ENCODE measurements at places on chromosomes 3 and 15.

DNA sequence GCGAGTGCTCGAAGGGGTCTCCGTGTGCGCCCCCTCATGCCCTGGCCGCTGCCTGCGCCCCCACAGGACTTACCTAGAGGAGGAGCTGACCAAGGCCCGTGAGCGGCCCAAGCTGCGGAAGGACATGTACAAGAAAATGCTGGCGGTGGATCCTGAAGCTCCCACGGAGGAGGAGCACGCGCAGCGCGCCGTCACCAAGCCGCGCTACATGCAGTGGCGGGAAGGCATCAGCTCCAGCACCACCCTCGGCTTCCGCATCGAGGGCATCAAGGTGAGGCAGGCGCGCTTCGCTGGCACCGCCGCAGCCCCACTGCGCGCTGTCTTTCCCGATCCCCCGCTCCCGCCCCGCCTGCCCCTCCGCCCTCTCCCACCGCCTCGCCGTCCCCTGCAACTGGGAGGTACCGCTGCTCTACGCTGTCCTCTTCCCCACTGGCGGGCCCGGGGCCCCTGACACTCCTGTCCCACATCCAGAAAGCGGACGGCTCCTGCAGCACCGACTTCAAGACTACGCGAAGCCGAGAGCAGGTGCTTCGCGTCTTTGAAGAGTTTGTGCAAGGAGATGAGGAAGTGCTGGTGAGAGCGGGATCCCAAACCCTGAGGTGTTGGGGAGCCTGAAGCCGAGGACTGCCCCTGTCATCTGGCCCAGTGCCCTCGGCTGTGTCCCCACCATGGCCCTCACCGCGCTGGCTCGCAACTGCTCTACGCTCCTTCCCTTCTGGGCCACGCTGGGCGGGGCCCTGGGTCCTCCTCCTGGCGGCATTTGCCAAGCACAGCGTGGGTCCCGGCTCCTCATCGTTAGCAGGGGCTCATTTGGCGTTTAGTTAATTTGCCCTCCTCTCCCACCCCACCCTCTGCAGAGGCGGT lies 8.5 kb downstream of the ITPKA start:
- DNase-seq: no peak

- DNase-seq: no peak
Measured at GRCh38 chr3:13580256-13581023, 31.5 kb downstream of the FBLN2 start.

DNA sequence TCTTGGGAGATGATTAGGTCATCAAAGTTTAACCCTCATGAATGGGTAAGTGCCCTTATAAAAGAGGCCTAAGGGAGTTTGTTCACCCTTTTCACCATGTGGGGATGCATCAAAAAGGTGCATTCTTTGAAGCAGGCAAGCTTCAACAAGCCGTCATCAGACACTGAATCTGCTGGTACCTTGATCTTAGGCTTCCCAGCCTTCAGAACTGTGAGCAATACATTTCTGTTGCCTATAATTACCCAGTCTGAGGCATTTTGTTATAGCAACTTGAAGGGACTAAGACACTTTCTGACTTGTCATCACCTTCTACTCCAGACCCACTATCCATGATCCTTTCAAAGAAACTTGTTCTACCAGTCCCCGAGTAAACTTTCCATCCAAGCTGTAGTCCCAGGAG lies 44.6 kb upstream of the LRRC58 start:
- no peak for DNase-seq

- no peak for DNase-seq
Measured at GRCh38 chr3:115857518-115858136, 234.3 kb downstream of the GAP43 start.

DNA sequence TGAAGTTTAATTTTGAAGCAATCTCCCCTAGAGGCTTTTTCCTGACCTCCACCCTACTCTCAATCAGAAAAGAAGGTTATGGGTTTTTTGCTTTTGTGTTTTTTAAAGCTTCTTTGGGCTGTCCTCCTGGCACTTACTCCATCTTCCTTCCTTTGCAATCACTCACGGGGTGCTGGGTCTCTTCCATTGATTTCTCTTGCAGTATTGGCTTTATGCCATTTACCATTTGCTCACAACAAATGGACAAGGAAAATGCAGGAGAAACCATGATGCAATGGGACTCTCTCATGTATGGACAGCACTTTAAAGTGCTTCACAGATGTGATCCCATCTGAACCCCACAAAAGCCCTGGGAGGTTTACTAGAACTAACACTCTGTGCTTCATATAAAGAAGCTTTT lies 57.5 kb downstream of the SST start:
- no peak for DNase-seq

GRCh38 chr3:24255414-24255813 lies 239.2 kb downstream of the THRB start:
- DNase-seq: no peak

- no peak for DNase-seq
Measured at GRCh38 chr15:63848879-63849551, 15.3 kb upstream of the HERC1 start.

- DNase-seq: no peak
Measured at GRCh38 chr15:81091889-81092558, 42.0 kb upstream of the CFAP161 start.

GRCh38 chr3:190830031-190830430 lies 32.5 kb downstream of the GMNC start:
- no peak for DNase-seq

DNA sequence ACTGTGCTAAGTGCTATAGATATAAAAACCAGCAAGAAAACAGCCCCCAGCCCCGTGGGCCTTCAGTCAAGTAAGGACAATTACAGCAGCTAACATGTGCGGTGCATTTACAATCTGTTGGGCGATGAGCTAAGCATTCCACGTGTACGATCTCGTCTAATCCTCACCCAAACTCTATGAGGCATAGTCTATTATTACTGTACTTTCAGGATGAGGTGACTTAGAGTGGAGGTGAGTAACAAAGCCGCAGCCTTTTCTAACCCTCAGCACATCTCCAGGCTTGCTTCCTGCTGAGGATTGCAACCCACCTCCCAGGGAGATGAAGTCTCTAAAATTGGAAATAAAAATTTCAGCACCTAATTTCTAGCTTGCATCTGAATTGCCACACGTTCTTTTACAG lies 53.2 kb upstream of the MCF2L2 start:
- no peak for DNase-seq

- DNase-seq: no peak
Measured at GRCh38 chr15:33154351-33155166, 40.0 kb downstream of the FMN1 start.

GRCh38 chr3:109187390-109187789 lies 50.9 kb downstream of the C3orf85 start:
- no peak for DNase-seq

DNA sequence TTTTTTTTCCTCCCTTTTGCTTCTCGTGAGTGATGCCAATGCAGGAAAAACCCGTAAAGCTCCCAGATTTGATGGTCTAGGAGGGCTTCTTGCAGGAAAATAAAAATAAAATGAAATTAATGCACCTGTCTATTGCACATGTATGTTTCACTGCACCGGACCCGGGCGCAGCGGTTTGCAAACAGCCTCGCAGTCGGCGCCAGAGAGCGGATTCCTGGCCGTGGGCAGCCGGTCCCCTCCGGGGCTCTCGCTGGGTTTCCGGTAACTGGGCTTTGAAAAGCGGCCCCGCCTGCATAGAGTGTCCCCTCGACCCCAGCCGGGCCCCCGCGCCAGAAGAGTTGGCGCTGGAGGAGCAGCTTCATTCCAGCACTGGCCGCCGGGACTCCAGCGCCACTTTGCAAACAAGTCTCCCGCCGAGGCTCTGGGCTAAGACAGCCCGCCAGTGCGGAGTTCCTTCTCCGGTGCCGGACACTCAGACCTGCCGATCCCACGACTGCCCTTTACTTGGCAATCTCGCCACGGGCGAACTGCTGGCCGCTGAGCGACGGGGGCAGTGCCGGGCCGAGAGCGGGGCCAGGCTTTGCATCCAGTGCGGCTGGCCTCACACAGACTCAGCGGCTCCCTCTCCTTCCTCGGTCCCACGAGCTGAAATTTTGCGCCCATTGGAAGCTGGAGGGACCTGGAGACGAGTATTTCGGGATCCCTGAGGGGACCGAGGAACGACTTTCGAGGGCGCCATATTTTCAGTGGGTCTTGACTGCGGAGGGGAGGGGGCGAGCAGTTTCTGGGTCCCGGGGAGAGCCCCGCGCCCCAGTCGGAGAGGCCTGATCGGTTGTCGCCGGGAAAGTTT lies 225.9 kb upstream of the C2CD4B start:
- DNase-seq: peak; percentile 15

DNA sequence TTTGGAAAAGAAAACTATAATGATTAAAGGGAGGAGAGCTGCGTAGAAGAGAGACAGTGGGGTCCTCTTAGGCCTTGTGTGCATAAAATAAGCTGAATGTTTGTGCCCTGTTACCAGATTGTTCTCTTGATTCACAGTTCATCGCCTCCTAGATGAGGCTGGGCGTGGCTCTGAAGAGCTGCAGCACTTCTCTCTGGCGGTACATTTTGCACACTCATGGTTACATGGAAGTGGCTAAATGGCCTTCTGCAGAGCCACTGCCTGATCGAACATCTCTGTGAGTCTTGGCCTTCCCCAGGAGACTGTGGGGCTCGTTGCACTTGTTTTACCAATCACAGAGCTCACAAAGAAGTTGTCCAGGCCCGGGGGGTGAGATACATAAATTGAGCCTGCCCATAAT lies 208.8 kb downstream of the GABRG3 start:
- DNase-seq: no peak

- DNase-seq: no peak
Measured at GRCh38 chr15:67501177-67501835, 19.6 kb upstream of the C15orf61 start.

DNA sequence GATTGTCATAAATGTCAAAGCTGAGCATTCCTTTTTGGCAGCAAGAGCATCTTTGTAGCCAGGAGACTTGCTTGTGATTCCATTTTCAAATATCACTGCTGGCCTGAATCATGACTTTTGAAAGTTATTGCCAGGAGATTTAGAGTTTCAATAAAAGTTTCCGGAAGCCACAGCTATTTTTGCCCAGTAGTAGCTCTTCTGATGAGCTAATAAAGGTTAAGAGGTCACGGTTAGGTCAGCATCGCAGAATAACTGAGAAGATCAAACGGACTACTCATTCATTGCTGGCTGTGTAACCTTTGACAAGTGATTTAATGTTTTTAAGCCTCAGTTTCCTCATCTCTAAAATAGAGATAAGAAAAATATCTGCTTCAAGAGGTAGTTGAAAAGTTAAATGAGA lies 105.1 kb upstream of the ETV5 start:
- no peak for DNase-seq

DNA sequence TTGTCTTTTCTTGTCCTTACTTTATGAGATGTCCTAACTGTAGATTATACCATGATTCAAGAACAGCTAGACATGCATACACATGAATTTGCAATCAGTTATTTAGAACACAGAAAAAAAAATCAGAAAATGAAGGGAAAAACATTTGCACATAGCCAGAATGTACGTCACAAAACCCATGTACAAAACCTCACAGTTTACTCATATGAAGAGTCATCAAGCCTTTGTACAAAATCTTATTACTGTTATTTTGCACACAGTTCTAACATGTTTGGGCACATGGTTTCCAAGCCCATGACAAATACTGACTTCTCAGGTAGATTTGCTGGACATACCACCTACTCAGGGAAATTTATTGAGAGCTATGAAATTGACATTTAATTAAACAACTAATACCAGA lies 48.2 kb downstream of the MAP3K13 start:
- no peak for DNase-seq

DNA sequence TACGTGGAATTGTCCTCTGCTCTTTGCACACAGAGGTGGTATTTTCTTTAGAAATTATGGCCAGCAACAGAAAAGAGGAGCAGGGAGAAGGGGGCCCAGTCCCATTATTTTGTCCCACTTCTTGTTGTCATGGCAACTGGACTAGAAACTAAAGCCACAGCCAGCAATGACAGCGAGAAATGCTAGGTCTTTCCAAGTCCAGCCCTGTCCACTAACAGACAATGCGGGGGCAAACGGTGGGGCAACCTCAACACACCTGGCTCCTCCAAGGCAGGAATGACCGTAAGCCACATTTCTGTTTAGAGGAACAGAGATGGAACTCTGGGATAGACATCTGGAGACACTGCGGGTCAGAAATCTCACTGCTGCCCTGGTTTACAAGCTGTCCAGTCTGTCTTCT lies 107.3 kb downstream of the RFTN1 start:
- no peak for DNase-seq

DNA sequence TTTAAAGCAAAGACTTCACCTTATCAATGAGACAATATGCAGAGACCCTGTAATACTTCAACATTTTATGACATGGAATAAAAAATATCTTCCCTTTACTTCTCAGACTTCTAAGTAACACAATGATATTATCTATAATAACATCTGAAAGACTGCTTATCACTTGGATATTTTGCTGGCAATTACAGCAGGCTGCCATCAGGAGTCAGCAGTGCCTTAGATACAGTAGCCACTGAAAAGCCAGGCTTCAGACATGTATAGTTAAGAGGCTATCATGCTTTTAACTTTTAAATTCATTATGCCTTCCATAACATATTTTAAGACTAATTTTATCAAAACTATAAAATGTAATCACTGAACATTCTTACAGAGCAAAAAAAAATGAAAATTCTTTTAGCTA lies 227.5 kb downstream of the NEK10 start:
- no peak for DNase-seq

- no peak for DNase-seq
Measured at GRCh38 chr3:55708921-55709320, 221.8 kb upstream of the WNT5A start.

GRCh38 chr3:57006179-57006657 lies 54.2 kb upstream of the SPATA12 start:
- DNase-seq: no peak

- no peak for DNase-seq
Measured at GRCh38 chr3:134291319-134292254, 40.9 kb upstream of the RYK start.

Measured in activated T-helper 2 cell treated with anti-CD3 and anti-CD28 coated beads, Interferon-gamma antibody, Interleukin-2, Interleukin-4, amounts not matched to agents 10 μg/mL and 5 μg/mL and 100 μg/mL, durations not matched to agents 14 hours and 24 hours and 36 hours (primary cell).